ENCODE measurements at places on chromosomes 3 and 15. TPM values are rescaled to one million over a fixed set of nuclear protein-coding genes. Genes with fewer than 3 reads are reported as not detected.

The FGF7 gene
- polyA plus RNA-seq: 2.0 TPM

The RPL35A gene
- polyA plus RNA-seq: 952 TPM

The LRRC49 gene
- 345 TPM for polyA plus RNA-seq

The CD200 gene
- 59.0 TPM for polyA plus RNA-seq

The MYEF2 gene
- polyA plus RNA-seq: 35.0 TPM

The RASL12 gene
- polyA plus RNA-seq: not detected

Measured in Purkinje cell (primary cell).